ENCODE measurements at places on chromosomes 3 and 15.

- DNase-seq = no peak
These were observed 10.4 kb upstream of the BAHD1 start for GRCh38 chr15:40430271-40430805.

- DNase-seq = no peak
These were observed 70.1 kb upstream of the VEPH1 start for GRCh38 chr3:157573281-157573680.

GRCh38 chr15:51132384-51133139, 37.9 kb upstream of the TNFAIP8L3 start:
- DNase-seq = peak; percentile 97

GRCh38 chr15:38660738-38661137, 96.1 kb upstream of the RASGRP1 start:
- DNase-seq = no peak

GRCh38 chr15:77370580-77370979, 49.3 kb downstream of the PEAK1 start:
- no peak for DNase-seq

DNA sequence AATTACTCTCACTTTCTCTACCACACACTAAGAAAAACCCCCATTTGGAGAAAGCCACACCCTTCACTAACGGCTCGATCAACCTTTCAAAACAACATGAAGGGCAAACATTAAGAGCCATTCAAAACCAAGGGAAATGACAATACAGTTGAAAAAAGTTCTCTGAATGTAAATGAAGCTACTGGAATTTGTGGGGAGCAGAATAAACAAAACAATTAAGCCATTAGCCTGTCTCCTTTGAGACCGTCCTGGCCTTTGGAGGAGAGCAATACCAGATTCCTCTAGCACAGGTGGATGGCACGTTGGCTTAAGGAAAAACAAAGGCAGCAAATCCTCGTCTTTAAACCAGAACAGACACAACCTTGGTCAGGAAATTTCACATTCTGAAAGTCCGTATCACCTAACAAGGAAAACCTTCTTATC, 18.7 kb downstream of the MYO1E start:
- DNase-seq = no peak

- DNase-seq = peak; percentile 93
These were observed 195.9 kb downstream of the KLHL25 start for GRCh38 chr15:85598718-85599398.

GRCh38 chr15:77064063-77064462, 6.8 kb downstream of the TSPAN3 start:
- no peak for DNase-seq

DNA sequence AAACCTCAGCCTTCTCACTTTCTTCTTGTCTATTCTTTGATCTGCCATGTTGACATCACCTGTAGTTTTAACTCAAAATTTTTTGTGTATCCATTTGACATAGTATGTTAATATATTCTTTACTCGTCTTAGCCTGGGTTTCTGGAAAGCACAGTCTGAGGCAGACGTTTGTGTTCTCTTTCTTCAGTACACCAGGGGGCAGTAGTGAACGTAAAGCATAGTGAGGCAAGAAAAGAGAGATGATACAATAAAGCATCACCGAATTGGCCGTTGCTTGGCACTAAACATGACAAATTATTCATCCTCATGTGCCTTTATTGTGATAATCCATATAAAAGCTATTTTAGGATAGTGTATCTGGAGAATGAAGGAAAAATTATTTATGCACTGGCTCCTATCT, 141.0 kb upstream of the MYRIP start:
- peak; percentile 60 for DNase-seq

DNA sequence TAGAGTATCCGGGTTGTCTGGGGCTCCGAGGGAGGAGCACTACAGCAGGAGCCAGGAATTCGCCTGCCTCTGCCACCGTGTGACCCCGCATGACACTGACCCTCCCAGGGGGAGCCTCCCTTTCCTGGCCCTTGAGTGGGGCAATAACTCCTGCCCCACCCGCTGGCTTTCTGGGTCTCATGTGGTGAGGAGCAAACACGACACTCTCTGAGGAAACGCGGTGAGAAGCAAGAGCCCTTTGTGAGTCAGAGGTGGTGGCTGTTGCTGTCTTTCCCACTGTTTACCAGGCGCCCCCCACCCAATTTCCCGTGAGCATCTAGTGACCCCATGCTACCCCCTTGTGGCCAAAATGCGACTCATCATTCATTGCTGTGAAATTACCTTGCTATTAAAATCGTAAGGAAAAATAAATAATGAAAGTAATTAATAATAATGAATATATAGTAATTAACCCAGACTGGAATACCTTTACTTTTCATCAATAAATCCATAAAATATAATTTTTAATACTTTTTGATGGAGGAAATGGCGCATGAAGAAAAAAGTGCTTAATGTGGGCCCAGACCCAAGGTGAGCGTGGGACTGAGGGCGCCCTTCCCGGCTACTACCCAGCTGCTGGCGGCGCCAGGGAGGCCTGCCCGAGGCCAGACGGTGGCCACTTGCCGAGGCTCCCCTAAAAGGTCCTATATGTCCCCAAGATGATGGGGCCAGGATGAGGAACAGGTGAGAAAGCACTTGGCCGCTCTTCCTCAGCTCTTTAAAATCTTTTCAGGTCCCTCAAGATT, 29.3 kb downstream of the CCNL1 start:
- DNase-seq = peak; percentile 61

DNA sequence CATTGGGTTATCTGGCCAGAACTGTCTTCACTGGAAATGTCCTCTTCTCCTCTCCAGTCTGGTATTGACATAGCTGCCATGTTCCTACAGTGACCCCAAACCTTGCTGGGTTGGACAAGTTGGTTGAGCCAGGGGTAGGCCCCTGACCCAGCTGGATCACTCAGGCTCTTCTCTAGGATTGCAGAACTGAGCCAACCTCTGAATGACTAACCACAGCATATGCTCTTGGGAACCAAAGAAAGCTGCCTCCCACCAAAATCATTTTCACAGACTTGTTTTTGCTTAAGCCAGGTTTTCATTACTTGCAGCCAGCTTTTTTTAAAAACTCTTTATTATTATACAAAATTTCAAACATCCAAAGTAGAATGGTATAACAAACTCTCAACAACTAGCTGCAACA, 41.4 kb downstream of the FSIP1 start:
- no peak for DNase-seq

DNA sequence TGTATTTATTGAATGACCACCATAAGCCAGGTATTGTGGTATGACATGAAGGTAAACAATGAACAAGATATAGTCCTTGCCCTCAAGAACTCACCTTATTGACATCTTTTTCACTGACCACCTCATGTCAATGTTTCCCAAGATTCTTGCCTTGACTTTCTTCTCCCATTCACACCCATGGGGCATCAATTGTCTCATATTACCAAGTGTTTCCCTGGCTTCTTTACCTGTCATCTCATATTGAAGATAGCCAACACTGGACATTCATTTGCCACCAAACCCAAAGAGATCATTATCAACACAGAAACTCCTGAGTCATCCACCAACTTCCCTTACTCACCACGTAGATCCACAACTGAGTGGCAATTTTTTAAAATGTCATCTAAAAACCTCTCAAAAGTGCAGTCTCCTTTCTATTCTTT, 2.2 kb downstream of the EFHB start:
- no peak for DNase-seq

- DNase-seq = no peak
These were observed 81.7 kb downstream of the LRTM1 start for GRCh38 chr3:54846119-54846518.

GRCh38 chr3:98711426-98711825, 51.7 kb upstream of the ST3GAL6 start:
- no peak for DNase-seq

- no peak for DNase-seq
These were observed 4.4 kb downstream of the ADAMTS17 start for GRCh38 chr15:100337096-100338044.

- no peak for DNase-seq
These were observed 63.6 kb upstream of the ARL8B start for GRCh38 chr3:5058471-5058951.

- DNase-seq = no peak
These were observed 8.4 kb downstream of the BOC start for GRCh38 chr3:113219605-113220300.

- no peak for DNase-seq
These were observed 25.0 kb downstream of the DNAH1 start for GRCh38 chr3:52341123-52341522.

- DNase-seq = no peak
These were observed 151.4 kb downstream of the FBLN2 start for GRCh38 chr3:13700362-13700761.

DNA sequence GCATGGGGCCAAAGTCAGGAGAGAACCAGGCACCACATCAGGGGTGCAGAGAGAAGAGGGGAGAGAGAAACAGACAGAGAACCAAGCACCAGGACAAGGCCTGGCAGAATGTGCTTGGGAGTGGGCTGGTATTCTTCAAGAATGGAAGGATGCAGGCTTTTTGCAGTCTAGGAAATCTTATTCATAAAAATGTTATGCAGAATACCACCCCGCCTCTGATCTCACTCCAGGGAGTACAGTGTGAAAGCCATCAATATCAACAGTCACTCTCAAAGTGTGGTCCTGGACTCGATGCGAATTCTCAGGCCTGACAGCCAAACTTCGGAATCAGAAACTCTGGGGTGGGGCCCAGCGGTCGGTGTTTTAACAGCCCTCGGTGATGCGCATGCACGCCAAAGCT, 16.9 kb downstream of the NTRK3 start:
- DNase-seq = no peak

GRCh38 chr3:53286727-53287126, 30.9 kb upstream of the TKT start:
- DNase-seq = no peak

DNA sequence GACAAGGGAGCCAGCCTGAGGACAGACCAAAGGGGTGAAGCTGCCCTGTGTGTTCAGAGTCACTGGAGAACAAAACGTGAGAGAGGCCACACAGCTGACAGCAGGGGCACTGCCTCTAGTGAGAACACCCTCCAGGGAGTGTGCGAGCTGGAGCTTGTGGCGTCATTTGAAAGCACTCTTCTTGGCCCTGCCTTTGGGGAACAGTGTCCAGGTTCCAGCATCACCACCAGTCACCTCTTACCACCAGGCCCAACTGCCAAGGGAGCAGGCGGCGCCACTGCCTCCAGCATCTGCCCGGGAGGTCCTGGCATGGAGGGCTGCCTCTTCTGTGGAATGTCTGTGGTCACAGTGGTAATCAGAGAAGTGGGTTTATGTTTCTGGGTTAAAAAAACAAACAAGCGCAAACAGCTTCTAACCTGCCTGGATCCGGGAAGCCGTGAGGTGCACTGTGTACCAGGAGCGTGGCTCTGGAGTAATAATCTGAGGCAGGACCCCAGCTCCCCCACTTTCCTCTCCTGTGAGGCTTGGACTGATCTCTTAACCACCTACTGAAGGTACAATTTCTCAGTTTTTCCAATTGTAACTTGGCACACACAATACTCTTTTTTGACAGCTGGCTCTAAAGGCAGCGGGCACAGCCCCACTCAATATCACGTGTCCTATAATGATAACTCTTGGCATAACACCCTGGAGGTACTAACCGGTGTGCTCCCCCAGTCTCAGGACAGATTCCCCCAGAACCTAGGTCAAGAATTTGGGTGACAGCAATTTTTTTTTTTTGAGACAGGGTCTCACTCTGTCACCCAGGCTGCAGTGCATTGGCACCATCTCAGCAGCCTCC, 32.2 kb upstream of the CDCP1 start:
- DNase-seq = no peak

Data from endothelial cell of umbilical vein (primary cell).